ENCODE measurements at places on chromosomes 16 and 17.

DNA sequence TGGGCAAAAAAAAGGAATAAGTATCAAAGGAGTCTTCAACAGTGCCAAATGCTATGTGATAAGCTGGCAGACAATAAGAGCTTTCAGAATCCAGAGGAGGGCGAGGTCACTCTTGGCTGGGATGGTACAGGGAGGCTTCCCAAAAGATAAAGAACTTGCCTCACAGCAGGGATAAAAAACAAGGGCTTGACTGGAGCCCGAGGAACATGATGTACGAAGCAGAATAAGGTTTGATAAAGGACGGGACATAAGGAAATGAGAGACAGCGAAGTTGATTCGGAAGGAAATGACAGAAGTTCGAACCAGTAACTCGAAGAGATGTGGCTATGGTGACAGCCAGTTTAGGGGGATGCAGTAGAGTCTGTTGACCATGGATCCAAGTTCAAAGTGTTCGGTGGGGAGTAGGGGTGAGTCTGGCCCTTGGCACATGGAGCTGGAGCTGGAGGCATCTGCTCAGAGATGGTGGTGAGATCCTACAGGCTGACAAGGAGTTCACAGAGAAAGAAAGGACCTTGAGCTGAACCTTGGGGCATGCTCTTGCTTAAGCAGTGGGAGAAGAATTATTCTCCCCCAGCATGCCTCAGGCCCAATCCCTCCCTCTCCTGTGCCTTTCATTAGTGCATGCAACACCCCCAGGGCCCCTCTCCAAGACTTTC is 137.6 kb upstream of the RCVRN start:
- no peak for DNase-seq

- no peak for DNase-seq
Observed at GRCh38 chr16:48008011-48008525, 147.7 kb downstream of the ABCC12 start.

DNA sequence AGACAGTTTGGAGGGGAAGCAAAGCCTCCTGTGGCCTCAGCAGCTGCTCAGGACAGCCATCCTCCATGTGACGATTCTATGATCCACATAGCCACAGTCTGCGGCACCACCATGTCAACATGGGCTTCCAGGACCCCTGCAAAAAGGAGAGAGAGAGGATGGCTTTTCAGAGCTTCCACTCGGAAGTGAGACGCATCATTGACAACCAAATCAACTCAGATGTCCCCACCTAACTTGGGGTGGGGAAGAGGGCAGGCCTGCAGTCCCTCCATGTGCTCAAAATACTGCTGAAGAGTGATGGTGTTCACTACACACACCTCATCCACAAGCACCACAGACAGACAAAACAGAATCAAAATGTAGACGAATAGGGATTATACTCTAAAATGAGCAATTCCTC is 5.9 kb upstream of the METTL16 start:
- no peak for DNase-seq

- DNase-seq: no peak
Observed at GRCh38 chr17:44376124-44376523, 12.5 kb upstream of the FAM171A2 start.

GRCh38 chr17:72244956-72245355 is 124.1 kb downstream of the SOX9 start:
- no peak for DNase-seq

DNA sequence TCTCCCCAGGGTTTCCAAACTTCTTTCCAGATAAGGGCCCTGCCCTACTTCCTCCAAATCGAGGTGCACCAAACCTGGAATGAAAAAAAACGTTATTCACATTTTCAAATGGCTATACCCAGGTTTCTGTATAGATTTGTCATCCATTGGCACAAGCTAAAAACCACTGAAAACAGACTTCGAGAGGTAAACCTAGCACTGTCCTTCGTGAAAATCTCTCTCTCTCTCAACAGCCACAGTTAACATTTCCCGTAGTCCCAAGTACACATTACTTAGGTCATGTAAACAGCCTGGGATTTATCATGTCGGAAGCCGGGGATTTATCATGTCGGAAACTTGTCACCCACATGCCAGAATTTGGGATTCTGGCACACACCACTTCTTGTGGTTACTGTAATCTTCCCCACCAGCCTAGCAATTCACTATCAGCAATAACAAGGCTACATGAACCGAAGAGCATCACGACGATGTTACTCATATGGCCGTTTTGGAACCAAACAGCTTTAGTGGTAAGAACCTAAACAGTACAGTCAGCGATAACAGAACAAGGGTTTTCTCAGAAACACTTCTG is 1.2 kb downstream of the DDX5 start:
- no peak for DNase-seq

- DNase-seq: no peak
Observed at GRCh38 chr17:4033751-4034251, 69.6 kb upstream of the ATP2A3 start.

- DNase-seq: peak; percentile 14
Observed at GRCh38 chr17:82592767-82593589, 55.3 kb downstream of the WDR45B start.

- no peak for DNase-seq
Observed at GRCh38 chr17:49572806-49573420, 2.8 kb upstream of the NXPH3 start.

- DNase-seq: no peak
Observed at GRCh38 chr16:47568351-47568750, 107.2 kb downstream of the PHKB start.

GRCh38 chr17:16989230-16989952 is 17.5 kb upstream of the TNFRSF13B start:
- no peak for DNase-seq

All from stimulated activated CD4-positive, alpha-beta T cell treated with anti-CD3 and anti-CD28 coated beads, TNF-alpha, amount 100 ng/mL, for 1 hour (primary cell).